Kasumi-1 (cell line): ENCODE measurements at places on chromosomes 6 and 20.

GRCh38 chr6:17493286-17493685 lies 99.9 kb downstream of the CAP2 start:
- no peak for DNase-seq

DNA sequence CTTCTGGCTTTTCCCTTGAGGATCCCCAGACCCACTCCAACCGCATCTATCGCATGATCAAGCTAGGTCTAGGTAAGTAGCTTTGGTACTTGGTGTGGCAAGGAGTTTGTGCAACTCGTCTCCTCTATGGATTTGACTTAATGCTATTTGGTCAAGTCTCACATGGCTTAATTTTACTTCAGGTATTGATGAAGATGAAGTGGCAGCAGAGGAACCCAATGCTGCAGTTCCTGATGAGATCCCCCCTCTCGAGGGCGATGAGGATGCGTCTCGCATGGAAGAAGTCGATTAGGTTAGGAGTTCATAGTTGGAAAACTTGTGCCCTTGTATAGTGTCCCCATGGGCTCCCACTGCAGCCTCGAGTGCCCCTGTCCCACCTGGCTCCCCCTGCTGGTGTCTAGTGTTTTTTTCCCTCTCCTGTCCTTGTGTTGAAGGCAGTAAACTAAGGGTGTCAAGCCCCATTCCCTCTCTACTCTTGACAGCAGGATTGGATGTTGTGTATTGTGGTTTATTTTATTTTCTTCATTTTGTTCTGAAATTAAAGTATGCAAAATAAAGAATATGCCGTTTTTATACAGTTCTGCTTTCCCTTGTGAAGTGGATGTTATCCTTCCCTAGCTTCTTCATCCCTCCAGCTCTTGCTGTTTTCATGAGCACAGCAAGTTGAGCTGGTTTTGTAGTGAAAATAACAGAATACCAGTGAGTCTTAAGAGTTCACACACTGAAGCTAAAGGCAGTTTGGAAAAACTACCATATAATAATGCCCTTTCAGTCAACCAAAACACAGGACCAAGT lies 3.8 kb downstream of the SLC35B2 start:
- peak; percentile 62 for DNase-seq

DNA sequence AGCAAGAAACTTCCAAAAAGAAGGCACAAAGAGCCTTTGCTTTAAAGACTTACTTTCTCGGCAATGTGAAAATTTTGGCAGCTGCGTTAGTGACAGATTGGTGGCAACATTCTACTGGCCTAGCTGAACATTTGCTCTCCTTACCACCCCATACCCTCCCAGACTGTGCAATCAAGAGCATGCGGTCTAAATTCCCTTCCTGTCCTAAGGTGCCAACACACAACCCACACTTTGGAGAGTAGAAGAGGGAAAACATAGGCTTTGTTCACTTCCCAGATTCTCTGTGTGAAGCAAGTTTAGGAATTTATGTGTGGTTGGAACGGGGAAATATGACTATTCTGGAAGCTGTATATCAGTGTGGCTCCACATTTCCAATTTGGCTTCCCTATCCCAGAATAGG lies 29.8 kb upstream of the NEDD9 start:
- no peak for DNase-seq

- no peak for DNase-seq
These were observed 87.5 kb downstream of the SAMD5 start for GRCh38 chr6:147595961-147596360.

DNA sequence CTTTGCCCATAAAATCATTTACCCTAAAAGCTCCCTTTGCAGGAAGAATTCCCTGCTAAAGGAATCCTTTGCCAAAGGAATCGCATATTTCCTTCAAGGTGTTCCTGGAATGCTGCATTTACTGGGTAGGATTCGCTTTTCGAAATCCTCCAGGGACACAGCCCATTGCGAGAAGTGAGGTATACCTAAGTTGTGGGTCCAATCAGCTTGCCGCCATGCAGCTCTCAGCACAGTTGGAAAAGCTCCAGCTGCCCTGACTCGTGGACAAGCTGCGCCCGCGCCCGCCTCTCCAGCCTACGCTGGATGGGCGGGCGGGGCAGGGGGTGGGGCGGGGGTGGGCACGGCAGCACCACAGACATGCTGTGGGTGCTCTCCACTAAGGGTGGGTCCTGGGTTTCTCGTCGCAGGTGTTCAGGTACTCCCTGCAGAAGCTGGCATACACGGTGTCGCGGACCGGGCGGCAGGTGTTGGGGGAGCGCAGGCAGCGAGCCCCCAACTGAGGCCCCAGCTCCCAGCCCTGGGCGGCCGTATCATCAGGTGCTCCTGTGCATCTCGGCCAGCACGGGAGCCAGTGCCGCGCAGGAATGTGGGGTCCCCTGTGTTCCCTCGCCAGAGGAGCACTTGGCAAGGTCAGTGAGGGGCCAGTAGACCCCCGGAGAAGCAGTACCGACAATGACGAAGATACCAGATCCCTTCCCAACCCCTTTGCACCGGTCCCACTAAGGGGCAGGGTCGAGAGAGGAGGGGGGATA lies 1.4 kb downstream of the NNAT start:
- no peak for DNase-seq

GRCh38 chr20:37071481-37071911 lies 24.3 kb downstream of the RBL1 start:
- peak; percentile 14 for DNase-seq

- DNase-seq, result no peak
These were observed at the start of gene DSP for GRCh38 chr6:7541175-7542064. Gene DSP, plus strand, starts transcription at chr6:7541671. Its CDS starts 245 bp downstream, at chr6:7541916.

GRCh38 chr20:1616858-1617434 lies 2.9 kb downstream of the SIRPB1 start:
- DNase-seq, result no peak

DNA sequence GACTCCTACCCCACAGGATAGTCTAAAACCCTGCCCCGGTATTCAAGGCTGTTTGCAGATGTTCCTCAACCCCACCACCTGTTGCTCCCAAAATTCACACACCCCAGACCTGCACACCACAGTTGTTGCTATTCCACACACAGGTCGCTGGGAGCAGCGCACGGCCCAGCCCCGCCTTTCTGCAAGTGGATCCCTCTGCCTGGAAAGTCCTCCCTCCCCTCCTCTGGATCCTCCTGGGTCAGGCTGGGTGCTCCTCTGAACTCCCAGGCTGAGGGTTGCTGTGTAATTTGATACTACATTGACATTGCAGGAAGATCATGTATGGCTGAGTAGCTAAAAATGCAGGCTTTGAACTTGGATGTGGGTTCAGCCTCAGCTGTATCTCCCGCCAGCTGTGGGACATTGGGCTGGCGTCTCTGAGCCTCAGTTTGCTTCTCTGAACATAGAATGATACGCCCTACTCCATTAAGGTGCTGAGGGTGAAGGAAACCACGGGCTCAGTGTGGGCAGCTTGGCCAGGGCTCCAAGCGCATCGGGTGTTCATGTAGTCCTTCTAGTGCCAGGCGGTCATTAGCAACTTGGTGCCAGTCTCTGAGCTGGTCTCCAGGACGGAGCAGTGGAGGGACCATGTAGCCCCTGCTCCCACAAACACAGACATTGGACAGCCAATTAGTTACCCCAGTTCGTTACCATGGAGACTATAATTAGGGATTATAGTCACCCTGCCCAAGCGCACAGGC lies 13.9 kb upstream of the CCN5 start:
- no peak for DNase-seq

DNA sequence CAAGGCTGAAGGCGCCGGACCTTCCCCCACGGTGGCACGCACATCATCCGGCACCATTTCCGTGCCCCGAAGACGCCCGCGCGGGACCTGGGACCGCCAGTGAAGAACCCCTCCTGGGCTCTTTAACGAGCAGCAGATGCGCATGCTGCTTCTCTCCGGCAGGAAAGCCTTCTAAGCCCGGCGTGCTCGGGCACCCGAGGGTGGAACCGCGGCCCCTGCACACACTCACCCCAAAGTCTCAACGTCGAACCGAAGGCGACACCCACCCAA lies 240 bp downstream of the FOXQ1 start:
- no peak for DNase-seq

- no peak for DNase-seq
These were observed 12.9 kb upstream of the MICB start for GRCh38 chr6:31485055-31485454.

- no peak for DNase-seq
These were observed 60.9 kb downstream of the DLL1 start for GRCh38 chr6:170229851-170230519.

DNA sequence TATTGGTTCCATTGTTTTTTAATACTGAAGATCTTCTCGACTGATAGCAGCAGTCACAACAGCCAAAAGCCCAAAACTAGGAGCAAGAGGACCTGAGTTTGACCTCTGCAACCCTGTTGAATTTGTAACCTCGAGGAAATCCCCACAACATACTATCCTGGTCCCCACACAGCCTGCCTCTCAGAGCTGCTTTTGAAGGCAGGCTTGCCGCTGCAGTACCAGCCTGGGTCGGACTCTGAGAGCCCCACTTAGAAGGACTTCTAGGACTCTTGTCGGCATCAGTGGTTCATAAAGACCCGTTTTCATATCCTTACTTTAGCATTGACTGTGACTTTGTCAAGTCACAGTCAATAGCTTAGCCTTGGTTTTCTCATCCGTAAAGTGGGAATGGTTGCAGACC lies 49.3 kb downstream of the EBF4 start:
- no peak for DNase-seq

DNA sequence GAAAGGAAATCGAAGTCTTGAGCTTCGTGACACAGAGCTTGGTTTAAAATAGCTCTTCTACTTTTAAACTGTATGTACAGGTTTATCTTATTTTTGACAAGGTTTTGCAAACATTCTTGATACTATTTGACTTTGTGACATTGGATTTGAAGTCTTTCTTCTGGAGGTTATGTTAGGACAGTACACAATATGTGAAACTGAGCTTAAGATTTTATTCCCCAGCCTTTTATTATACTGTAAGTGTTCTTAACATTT lies 95.2 kb upstream of the BTBD3 start:
- DNase-seq, result no peak

GRCh38 chr20:54004445-54004844 lies 65.9 kb downstream of the BCAS1 start:
- no peak for DNase-seq

DNA sequence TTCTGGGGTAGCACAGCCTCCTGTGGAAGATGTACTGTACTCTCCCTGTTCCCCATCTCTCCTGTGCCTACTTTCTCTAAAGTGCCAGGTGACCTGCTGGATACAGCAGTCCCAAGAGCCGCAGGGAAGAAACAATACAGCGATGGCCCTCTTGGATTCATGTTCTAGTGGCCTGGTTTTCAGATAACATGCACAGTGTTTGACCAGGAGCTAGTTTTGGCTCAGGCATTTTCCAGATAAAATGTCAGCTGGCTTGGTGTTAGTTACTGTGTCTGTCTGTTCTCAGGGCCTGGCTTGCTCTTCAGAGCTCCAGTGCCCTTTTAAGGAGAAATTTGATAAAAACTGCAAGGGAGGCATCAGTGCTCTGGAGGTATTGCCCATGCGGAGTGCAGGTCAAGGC lies 41.3 kb downstream of the GABRR2 start:
- DNase-seq, result no peak

DNA sequence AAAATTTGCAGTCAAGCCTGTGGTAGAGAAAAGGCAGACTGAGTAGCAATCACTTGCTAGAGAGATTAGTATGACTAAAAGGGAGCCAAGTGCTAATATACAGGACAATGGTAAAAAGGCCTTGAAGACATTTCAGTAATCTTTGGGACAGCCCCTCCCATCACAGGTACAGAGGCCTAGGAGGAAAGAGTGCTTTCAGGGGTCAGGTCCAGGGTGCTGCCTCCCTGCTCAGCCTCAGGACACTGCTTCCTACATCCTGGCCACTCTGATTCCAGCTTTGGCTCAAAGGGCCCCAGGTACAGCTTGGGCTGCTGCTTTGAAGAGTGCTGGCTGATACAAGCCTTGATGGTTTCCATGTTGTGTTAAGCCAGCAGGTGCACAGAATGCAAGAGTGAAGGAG lies 543.5 kb downstream of the MMUT start:
- DNase-seq, result no peak

- no peak for DNase-seq
These were observed 11.7 kb downstream of the JARID2 start for GRCh38 chr6:15257357-15258132.

- peak; percentile 6 for DNase-seq
These were observed 19.4 kb upstream of the KCNB1 start for GRCh38 chr20:49501917-49502316.

DNA sequence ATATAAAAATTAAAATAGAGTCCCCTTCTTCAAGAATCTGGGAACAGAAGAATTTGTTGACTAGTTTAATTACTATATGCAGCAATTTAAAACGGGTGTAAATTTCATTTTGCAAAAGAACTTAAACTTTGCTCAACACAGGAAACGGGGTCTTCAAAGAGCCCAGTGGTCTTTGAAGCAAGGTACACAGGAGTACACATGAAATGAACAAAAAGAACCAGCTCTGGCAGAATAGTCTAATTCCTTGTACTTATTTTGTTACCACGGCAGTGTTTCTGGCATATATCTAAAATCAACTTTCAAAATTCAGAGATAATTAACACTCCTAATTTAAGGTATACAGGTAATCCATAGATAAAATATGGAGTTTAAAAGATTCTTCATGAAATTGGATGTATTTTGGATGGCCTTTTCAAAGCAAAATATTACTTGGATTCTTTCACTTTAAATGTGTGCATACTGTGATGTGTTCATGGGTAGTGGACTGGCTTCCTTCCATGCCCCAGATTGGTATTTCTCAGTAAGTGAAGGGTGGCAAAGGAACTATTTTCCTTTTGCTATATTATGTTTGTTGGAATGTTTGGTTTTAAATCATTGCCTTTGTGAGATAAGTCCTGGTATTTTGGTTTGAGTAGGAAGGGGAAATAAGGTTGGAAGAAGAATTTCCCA lies 96.8 kb upstream of the THEMIS start:
- no peak for DNase-seq

DNA sequence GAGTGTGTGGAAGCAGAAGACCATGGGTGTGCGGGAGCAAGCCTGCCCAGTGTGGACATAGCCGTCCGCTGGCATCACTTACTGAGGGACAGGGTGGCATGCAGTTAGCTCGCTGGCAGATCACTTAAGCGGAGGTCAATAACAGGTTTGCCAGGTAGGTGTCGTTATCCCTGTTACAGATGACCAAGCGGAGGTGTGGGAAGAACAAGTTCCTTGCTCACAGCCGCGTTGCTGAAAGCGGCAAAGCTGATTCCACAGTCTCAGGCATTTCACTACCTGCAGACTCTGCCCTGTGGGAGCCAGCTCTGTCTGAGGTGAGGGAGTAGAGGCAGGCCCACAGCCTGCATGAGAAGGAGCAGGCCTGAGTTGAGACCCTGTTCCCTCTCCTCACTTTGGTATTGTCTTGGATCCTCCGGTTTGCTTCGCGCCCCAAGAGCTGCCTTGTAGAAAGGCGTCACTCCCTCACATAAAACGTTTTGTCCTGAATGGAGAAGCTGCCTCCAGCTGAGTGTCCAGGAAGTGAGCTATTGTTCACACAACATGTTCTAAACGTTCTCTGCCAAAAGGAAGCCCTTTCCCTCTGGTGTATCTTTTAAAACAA lies 96.9 kb downstream of the TCP11 start:
- DNase-seq, result peak; percentile 86

DNA sequence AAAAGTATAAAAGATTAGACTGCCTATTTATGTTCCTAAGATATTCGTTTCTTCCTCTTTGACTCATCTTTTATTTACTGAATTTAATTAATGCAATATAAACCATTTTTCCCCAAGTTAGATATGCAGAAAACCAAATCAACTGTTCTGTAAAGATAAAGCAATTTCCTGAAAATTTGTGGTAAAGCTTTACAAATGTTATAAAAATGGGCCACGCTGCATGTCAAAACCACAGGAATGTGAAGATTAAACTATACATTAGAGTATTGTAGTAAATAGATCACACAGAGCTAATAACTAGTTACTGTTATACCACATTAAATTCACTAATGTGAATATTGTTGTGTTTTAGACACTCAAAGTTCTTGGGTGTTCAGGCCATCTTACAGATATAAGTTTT lies 83.4 kb downstream of the OPN5 start:
- no peak for DNase-seq

- DNase-seq, result no peak
These were observed 4.7 kb downstream of the DSN1 start for GRCh38 chr20:36768768-36769430.
